Ammon's horn (tissue), 1 donor: ENCODE measurements at places on chromosomes 5 and 9.
A peak's percentile ranks its signal among the peaks of the same experiment; 100 is the strongest.

DNA sequence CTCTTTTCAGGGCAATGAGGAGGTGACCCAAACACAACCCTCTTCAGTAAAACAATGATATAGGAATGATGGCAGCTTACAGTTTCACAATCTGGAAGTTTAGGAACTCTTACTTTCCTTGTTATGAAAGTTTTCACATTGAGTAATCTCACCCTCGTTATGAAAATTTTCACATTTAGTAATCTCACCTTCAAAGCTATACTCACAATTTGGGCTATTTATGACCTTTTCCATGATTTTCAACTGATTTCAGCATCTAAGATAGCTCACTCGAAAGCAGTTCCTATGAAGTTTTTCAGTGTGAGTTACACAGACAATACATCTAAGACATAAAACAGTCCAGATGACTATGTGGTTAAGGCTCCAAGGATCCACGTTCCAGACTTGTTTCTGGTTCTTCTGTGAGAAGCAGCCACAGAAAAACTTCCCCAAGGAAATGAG lies 57.1 kb downstream of the FOXD1 start:
- no peak for DNase-seq

- no peak for DNase-seq
Measured at GRCh38 chr9:129146441-129146941, 31.6 kb downstream of the IER5L start.

DNA sequence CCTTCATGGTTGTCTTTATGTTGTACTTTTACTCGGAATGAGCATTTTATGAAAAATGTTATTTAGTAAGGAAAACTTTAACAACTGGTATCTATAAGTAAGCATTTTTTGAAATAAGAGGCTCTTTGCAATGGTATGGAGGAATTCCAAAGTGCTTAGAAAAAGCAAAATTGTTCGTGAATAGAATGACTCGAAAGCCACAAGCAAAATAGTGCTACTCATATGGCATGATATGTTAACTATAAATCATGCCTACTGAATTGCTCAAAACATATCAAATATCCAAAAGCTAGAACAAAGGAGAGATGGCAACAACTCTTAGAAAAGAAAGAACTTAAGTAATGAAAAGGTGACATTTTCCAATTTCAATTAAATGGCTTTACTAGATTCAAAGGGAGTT lies 216.3 kb downstream of the KIAA0825 start:
- DNase-seq, result no peak

DNA sequence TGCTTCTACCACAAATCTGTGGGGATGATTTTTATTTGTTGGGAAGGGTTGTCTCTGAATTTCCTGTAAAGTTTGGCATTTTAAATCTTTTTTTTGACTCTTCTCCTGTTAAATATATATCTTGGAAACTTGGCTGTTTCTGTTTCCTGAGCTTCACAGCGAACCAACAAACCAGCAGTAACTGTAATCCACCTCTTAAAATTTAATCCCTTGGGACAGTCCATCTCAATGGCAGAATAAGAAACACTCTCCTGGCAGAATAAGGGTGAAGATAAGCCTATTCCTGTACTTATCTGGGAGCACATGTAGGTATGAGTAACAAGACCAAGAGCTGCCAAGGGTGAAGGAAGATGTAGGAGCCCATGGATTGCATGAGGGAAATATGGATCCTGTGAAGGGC lies 73.1 kb upstream of the RPS23 start:
- no peak for DNase-seq

GRCh38 chr5:173562451-173562850 lies 54.0 kb downstream of the BOD1 start:
- no peak for DNase-seq

DNA sequence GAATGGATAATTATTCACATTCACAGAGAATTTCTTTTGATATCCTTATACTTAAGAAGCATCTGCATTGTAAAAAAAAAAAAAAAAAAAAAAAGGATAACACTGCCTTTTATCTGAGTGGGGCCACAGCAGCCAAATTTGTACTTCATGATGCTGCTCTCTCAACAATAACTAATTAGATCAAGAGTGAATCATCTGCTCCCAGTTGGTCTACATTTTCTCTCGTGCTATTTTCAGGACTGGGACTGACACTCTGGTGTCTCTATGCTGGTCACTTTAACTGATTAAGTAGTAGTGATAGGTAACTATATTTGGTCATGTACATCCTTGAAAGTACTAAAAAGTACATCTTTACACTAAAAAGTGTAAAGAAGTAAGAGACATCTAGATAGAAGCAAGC lies 90.1 kb downstream of the RFX3 start:
- no peak for DNase-seq

DNA sequence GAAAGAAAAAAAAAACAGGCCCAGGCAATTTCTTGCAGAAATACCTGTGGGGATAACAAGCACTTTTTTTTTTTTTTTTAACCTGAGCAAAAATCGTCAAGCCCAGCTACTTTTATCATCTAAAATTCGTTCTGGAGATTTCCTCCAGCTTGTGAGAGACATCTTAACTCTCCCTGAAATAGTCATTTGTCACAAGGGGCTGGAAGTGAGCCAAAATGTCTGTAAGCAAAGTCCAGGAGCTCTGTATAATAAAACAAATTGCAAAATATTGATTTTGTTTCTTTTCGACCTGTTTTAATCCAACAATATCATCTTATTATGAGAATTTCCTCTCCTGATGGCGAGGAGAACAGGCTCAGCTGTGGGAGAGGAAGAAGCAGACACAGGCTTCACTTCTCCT lies 168.4 kb downstream of the TTLL11 start:
- no peak for DNase-seq

GRCh38 chr5:118675247-118675646 lies 313.1 kb downstream of the DTWD2 start:
- no peak for DNase-seq

GRCh38 chr9:75894566-75894965 lies 4.1 kb downstream of the PCSK5 start:
- no peak for DNase-seq

- no peak for DNase-seq
Measured at GRCh38 chr5:74085186-74085585, 459.2 kb downstream of the ARHGEF28 start.

- peak; percentile 14 for DNase-seq
Measured at GRCh38 chr9:75185585-75186170, 97.4 kb downstream of the OSTF1 start.

DNA sequence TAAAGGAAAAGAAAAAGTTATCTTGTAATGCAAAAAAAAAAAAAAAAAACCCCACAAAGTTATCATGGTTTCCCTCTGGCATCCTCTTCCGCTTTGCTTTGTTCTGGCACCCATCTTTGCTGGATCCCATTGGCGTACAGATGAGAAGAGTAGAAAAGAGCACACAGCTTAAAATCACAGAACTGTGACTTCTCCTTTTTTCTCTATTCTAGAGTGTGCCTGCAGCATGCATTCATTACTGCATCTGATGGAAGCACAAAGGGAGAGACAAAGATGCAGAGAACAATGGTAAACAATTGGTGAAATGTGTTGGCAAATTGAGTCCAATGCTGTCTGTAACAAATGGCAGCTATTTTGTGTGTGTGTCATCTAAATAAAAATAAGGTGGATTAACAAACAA lies 440.8 kb upstream of the PIK3R1 start:
- peak; percentile 17 for DNase-seq

DNA sequence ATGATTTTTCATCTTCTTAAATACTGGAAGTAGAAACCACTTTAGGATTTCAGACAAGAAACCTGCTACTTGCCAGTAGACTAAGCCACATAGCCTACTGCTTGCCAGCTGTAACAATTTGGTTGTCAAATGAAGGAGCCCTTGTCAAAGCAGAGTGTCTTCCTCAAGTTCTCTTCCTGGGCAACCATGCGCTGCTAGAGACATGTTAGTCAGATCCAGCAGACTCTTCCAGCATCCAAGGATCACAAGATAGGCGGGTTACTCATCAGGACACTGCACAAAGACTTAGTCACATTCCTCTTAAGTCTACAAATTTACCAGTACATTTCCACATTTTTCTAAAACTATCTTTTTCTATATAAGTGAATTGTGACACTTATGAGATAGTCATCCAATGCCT lies 24.4 kb downstream of the SKIC3 start:
- no peak for DNase-seq

GRCh38 chr5:172782169-172783039 lies 11.4 kb upstream of the DUSP1 start:
- no peak for DNase-seq

- no peak for DNase-seq
Measured at GRCh38 chr5:153030755-153031725, 459.4 kb upstream of the GRIA1 start.

DNA sequence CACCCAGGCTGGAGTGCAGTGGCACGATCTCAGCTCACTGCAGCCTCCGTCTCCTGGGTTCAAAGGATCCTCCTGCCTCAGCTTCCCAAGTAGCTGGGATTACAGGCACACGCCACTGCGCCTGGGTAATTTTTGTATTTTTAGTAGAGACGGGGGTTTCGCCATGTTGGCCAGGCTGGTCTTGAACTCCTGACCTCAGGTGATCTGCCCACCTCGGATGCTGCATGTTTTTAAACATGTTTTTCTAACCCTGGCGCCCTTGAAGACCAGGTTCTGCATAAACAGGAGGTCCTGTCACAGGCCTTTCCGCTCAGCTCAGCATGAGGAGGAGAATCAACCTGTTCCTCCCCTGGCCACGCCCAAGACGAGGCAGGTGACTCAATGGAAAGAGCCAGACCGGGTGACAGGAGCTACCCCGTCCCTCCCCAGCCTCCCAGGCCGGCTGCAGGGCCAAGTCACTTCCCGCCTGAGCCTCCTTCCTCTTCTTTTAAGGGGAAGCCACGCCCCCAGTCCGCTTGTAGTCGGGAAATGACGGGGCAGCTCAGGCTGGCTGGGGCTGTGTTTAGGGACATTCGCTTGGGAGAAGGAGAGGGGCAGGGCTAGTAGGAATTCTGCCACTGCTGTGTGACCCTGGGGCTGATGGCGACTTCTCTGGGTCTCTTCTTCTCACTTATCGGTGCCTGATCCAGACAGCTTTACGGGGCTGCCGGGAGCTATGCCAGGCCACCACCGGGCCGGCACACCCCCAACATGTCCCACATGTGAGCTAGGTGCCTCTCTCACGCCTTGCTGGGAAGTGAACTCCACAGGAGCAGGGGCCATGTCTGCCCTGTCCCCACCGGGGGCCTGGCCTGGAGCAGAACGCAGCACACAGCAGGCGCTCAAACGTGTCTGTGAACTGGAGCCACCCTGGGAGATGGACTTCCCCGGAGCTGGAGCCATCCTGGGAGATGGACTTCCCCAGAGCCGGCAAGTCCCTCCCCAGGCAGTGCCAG lies 6.1 kb downstream of the NOTCH1 start:
- peak; percentile 84 for DNase-seq

- DNase-seq, result no peak
Measured at GRCh38 chr5:173473288-173473687, 143.2 kb downstream of the BOD1 start.

DNA sequence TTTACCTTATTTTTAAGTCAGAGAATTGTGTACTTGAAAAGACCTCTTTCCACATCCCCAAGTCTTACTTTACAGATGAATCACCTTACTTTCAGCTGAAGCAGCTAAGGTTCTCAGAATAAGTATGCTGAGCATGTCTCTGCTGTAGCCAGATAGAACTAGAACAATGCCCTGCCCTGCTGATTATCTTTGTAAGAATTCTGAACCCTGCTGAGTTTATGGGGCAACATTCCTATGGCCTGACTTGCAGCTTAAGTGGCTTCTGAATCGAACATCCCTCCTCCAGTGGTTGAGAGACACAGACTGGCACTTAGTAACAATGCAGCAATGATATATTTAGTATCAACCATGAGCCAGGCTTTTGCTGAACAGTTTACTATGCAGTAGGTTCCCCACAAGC lies 592.0 kb upstream of the WWC1 start:
- DNase-seq, result no peak

DNA sequence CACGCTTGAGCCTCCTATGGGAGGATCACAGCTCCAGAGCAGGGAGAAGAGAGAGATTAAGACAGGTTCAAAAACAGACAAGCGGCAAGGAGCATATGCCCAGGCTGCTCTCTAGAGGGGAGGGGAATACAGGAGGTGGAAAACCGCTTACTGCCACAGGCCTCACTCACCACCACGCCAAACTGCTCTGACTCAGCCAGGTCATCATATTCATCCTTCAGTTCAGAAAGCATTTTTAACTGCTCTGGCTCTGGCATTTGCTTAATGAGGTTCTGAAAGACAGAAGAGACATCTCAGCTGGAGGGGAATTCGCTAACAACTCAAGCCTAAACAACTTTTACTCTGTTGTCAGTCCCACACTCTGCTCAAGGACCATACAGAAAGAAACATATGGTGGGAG lies 40.1 kb downstream of the PCDHGC5 start:
- no peak for DNase-seq

DNA sequence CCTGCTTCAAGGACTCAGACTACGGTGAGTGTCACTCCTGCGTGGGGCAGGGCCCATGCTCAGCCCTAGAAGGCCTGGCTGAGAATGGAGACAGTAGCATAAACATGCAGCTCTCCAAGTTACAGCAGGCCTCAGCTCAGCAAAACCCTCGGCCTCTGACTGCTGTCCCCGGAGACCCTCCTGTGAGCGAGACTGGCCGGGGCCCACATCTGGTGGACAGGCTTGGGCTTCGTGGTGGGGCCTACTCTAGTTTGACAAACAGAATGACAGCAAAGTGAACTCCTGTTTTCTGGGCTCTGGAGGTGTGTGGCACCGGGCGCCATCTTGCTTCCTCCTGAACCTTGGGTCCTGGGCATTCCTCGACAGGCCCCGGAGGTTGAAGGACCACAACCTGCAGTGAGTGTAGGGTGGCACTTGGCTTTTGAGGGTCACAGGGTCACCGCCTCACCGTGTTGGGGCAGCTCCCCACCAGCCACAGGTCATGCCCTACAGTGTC lies 97.5 kb downstream of the PHF2 start:
- no peak for DNase-seq

- DNase-seq, result no peak
Measured at GRCh38 chr5:1363160-1363559, 18.3 kb upstream of the CLPTM1L start.

- no peak for DNase-seq
Measured at GRCh38 chr5:150781706-150782614, 3.4 kb downstream of the SMIM3 start.

DNA sequence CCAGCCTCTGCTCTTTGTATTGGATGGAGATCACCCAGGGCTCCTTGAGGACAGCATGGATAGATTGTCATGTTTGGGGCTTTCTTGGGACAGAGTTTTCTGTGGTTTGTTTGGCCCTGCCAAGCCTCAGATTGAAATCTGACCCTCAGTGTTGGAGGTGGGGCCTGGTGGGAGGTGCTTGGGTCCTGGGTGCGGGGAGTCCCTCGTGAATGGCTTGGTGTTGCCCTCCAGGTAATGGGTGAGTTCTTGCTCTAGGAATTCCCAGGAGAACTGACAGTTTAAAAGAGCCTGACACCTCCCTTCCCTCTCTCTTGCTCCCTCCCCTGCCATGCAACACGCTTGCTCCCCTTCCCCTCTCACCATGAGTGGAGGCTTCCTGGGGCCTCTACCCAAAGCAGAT lies 48.6 kb upstream of the OLFM1 start:
- DNase-seq, result no peak

- no peak for DNase-seq
Measured at GRCh38 chr9:112647596-112647995, 70.3 kb downstream of the INIP start.
